Activated naive CD4-positive, alpha-beta T cell (primary cell): ENCODE measurements at places on chromosomes 16 and 17.
A peak's percentile ranks its signal among the peaks of the same experiment; 100 is the strongest.

- DNase-seq: no peak
Measured at GRCh38 chr16:5430598-5430997, 333.0 kb upstream of the EEF2KMT start.

DNA sequence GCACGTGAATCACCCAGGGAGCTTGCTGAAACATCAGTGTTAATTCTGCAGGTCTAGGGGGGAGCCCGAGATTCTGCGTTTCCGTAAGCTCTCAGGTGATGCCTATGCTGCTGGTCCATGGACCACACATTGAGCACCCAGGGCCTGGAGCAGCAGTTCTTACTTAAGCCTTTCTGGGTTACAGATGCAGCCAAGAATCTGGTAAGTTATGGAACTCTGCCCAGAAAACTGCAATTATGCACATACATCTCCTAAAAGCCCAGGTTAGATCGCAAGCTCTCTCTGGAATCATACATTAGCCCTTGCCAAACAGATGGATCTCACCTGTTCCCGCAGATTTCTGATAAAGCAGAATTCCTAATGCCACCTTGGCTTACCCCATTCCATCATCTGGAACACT lies 265.9 kb upstream of the SALL1 start:
- DNase-seq: no peak

DNA sequence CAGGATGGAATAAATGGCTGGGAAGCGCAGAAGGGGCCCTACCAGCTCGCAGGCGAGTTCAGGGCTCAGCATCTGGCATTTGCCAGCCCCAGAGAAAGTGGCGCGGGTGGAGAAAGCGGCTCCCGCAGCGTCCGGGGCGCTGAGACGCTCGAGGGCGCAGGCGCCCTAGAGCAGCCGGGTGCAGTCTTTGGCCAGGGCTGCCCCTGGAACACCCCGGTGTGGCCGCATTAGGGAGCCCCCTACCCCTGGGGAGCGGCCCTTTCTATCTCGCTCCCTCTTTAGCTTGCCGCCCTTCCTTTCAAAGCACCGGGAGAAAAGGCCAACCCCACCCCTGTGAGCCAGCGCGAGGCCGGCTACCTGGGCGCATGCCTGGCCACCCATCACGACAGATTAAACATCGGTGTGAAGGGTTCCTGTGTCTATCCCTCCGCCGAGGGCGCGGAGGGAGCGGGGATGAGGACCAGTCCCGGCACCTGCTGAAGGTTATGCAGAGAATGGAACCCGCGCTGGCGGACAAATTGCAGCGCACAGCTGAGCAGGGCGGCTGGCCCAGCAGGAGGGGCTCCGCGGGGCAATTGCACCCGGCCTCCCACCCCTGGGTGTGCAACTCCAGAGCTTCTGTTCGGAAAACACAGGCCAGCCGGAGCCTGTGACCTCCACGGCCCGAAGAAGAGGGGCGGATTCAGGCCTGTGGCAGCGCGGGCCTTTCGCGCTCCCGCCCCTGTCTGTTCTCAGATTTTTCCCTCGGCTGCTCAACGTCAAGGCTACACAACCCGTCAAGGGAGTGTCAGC lies 15.6 kb upstream of the FOXF1 start:
- DNase-seq: no peak

- DNase-seq: no peak
Measured at GRCh38 chr16:72211110-72211509, 39.2 kb upstream of the PMFBP1 start.

GRCh38 chr16:17334096-17334495 lies 136.7 kb downstream of the XYLT1 start:
- DNase-seq: no peak

GRCh38 chr16:12225806-12226465 lies 249.4 kb downstream of the SNX29 start:
- no peak for DNase-seq

DNA sequence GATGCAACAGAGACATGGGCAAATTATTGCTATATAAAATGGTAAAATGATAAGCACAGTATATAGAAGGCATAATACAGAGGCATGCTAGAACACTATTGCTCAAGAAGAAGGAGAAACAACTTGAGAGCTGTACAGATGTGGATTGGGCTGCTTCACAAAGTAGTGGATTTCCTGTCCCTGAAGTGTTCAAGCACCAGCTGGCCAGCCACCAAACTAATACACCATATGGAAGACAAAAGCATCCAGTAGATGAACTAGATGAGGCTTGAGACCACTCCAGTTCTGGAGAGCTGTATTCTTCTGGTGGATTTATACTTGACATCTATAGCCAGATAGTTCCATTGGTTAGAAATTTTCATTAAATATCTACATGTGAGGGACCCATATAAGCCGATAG lies 134.1 kb upstream of the GNAO1 start:
- no peak for DNase-seq

DNA sequence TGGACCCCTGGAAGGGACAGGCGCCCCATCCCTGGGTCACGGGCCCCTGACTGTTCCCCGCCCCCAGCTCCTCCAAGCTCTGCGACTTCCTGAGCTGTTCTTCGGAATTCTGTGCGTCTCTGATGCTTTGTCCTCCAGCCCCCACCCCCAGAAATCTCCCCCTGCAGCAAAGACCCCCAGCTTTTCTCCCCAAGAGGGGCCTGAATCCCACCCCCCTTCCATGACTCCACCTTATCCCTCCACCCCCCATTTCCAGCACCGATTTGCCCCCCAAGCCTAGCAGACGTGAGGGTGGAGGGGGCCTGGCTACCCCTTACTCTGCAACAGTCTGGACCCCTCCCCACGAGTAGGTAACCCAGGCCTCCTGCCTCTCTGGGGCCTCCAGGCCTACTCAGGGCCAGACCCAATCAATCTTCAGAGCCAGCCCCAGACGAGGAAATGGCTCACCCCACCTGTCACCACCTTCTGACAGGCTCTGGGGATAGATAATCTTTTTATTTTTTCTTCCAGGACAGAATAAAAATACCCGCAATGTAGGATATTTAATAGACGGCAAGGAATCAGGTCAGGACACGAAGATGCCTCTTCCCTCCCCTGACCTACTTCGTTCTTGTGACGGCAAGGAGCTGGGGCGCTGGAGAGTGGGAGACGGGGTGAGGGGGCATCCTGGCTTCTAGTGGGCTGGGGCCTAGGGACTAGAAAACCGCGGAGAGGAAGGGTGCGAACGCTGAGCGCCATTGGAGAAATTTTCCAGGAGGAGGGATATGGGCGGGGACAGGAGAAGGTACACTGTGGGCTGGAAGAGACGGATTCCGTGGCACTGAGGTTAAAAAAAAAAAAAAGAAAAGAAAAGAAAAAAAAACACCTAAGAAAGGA lies 744 bp upstream of the PLXDC1 start:
- peak; percentile 25 for DNase-seq

- no peak for DNase-seq
Measured at GRCh38 chr17:79789943-79790804, 6.7 kb downstream of the CBX8 start.

- no peak for DNase-seq
Measured at GRCh38 chr17:48757524-48757961, 29.0 kb upstream of the HOXB13 start.

GRCh38 chr17:1095090-1095852 lies 84.5 kb downstream of the ABR start:
- no peak for DNase-seq

DNA sequence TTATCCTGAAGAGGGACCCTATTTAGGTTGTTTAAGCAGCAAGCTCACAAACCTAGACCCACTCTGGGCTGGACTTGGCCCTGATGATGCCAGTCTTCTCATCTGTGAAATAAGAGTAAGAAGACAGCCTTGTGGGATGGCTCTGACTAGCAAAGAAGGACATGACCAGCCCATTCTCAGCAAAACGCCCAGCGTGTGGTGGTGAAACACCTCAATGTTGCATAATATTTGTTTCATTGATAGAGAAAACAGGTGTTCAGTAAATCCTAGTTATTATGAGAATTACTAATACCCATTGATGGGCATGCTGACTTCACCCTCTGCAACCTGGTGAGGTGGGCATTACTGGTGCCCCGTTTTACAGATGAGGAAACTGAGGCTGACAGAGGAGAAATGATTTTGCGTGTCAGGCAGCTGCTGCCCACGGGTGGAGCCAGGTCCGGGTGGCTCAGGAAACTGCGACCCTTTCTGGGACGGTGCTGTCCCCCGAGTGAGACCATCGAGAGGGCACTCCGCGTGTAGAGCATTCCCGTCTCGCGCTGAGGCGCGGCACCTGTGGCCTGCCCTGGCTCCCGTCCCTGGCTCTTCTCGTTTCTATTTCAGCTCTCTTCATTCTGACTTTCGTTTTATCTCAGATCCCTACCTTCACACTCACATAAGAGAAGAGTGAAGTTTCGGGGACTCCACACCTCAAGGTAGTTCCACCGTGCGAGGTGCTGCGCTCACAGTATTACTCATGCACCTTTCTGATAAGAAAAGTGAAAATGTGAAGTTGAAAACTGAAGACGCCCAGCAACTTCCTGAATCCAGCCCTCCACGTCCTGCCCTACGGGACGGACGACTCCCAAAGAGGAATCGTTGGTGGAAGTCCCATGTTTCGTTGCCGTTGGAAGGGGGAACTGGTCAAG lies 48.5 kb downstream of the IRF8 start:
- DNase-seq: no peak

DNA sequence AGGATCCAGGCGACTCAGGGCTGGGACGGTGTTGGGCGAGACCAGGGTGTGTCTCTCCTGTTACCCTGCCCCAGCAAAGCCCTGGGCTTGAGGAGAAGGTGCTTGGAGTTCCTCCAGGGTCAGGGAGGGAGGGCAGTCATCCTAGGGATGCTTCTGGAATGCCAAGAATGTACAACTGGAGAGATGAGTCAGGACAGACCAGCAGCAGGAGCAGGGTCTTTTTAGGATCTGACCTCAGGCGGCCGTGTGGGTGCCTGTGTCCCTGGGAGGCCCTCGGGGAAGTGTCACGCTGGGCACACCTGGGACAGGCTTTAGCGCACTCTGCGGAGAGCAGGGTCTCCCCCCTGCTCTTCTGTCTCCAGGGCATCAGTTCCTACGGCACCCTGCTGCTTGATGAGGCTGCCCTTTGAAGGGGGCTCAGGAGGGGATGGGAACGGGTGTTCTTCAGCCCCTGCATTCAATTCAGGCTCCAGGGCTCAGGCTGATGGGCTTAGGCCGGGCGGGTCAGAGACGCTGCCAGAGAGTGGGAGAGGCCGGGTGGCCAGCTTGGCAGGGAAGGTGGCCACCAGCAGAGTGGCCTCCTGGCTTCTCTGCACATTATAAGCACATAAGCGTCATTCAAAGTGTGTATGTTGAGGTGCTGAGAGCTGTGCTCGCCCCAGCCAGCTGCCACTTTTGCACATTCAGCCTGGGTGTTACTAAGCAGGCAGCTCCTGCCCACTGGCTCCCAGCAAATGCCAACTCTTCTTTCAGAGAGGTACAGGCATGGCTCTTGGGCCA lies 8.4 kb upstream of the MTSS2 start:
- no peak for DNase-seq

DNA sequence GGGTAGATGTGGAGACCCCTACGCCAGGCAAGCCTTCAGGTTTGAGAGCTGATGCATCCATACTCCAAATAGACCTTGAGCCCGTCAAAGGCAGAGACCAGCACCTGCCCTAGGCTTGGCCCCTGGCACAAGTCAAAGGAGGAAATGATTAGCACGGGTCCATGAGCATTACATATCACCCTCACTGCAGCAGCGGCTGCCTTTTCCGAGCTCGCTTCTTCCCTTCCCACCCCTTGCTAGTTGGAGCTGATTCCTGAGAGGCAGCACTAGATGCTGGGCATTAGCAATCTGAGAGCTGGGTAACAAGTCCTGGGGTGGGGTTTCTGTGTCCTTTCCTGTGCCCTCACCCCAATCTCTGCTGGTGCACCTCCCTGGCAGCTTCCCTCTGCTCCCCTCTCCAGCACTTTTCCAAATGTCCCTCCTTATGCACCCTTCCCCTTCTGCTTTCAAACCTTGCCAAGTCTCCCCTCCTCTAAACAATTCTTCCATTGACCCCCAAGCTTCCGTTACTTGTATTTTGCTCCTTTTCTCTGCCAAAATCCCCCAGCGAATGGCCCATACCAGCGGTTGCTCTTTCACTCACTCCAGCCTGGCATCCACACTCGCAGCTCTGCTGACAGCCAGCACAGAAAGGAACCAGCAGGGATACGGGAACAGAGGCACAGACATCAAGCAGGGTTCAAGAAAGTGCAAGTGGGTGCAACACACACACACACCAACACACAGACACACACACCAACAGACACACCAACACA lies 3.0 kb downstream of the CDRT4 start:
- DNase-seq: no peak

DNA sequence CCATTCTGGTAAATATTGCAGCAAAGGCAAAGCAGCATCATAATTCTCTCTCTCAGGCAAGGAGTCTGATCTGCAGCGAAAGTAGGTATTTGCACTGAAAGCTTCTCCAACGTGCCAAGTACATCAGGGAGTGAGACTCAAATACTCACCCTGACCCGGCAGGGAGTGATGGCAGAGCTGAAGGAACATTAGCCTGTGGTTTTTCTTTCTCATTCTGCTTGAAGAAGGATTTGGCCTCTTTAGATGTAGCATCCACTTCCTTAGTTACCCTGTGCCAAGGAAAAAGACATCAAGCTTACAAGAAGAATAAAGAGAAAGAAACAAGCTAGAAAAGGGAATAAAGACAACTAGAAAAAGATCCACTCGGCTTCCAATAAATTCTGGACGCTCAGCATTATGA lies 38.4 kb downstream of the CFDP1 start:
- no peak for DNase-seq

DNA sequence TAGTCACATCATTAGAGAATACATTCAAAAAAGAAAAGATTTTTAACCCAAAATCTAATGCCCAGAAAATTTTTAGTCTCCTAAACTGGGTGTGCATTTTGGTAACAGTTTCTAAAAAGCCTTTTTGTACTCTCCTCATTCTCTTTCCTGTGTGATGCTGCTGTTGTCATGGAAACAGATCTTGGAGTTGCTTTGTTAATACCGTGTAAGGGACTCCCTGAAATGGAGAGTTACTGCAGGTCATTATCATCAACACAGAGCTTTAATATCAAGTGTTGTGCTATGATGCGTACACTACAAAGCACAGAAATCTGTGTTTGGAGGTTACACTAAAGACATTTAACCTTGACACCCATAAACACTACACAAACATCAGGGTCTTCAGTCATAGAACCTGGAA lies 216.3 kb downstream of the PRKCA start:
- no peak for DNase-seq

GRCh38 chr16:69179328-69180010 lies 7.5 kb upstream of the SNTB2 start:
- DNase-seq: no peak

DNA sequence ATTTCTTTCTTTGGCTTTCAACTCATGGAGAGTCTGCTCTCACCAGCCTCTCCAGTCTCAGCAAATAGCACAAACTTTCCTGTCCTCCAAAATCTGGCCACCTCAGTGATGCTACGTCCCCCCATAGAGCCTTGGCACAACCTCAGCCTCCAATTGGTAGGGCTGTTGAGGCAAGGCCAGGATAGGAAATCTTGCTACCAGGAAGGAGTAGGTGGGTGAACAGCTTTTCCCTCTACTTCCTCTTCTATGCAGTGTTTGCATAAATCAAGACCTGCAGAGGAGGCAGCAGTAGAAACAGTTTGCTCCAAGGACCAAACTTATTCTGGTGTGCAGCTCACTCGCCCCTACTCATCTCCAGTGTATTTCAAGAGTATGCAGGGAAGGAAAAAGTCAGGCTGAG lies 701 bp upstream of the DPEP2 start:
- DNase-seq: no peak
